Lower leg skin (tissue), 4 donors: ENCODE measurements at places on chromosomes 4 and X. TPM values are rescaled to one million over a fixed set of nuclear protein-coding genes. Genes with fewer than 3 reads are reported as not detected.

Gene PNMA6A
- 0.27 TPM for total RNA-seq

Gene TMSB15C
- 0.08 TPM for total RNA-seq

Gene TMEM35A
- 0.17 TPM for total RNA-seq

DNA sequence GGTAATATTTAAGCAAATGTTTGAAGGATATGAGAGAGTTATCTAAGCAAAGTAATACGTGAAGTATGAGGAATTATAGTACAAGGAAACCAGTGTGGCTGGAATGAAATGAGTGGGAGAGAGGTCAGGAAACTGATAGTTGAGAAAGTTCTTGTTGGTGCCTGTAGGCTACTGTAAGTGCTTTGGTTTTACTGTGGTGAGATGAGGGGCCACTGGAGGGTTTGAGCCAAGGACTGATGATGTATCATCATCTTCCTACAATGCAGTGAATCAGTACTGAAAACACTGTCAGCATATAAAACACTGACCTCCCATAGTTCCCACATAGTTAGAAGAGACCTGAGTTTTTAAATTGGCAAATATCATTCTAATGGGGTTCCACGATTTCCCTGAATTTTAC lies 367.5 kb upstream of the CTSO start:
- DNase-seq = no peak

- peak; percentile 80 for DNase-seq
Measured at GRCh38 chr4:1261107-1261928, 12.4 kb upstream of the CTBP1 start.

- DNase-seq = no peak
Measured at GRCh38 chr4:110309675-110310074, 111.3 kb upstream of the ELOVL6 start.

DNA sequence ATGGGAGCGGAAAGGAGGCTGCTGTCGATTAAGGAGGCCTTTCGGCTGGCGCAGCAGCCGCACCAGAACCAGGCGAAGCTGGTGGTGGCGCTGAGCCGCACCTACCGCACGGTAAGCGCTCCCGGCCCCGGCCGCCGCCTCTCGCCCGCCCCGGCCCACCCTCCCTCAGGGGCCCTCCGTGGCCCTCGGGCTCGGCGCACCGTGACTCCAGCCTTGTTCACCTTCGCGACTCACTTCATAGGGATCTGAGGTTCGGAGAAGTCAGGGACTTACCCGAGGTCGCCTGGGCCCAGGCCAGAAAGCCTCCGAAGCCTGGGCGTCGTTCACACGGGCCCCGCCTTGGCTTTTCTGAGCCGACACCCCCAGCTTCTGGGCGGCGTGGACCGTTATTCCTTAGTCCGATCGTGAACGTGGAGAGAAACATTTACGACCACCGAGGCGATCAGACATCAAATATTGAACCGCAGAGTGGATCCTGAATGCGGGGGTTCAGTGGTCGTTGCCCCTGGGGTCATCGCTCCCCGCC lies 362 bp downstream of the NCAPG start:
- no peak for DNase-seq
